Stimulated activated CD4-positive, alpha-beta T cell treated with anti-CD3 and anti-CD28 coated beads, Interleukin-1b, Interleukin-23, amount 100 ng/mL, for 4 hours (primary cell): ENCODE measurements at places on chromosomes 6 and 20.

DNA sequence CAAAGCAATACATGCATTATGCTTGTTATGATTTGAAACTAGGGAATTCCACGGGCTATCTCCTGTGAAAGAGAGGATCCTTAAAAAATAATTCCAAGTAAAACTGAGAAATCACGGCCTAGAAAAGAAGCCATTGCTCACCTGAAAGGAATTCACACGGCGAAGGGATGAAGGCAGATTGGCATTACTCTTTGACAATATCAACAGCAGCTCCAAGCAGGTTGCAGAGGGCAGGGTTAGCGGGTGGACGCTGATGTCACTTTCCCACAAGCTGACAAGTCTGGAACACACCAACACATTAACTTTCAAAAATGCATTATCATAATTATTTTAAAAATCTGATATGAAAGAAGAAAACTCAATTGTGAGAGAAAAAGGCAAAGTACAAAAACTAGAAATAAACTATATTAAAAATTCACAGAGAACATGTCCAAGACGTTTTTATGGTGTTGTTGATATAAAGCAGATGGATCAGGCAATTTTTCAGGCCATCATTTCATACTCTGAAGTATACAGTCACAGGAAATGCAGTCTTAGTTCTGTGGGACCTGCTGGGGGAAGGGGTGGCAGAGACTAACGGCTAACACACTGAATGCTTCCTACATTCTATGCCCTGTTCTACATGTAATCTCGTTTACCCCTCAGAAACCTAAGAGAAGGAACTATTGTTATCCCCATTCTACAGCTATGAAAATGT, 108.3 kb downstream of the UBE3D start:
- DNase-seq: no peak

DNA sequence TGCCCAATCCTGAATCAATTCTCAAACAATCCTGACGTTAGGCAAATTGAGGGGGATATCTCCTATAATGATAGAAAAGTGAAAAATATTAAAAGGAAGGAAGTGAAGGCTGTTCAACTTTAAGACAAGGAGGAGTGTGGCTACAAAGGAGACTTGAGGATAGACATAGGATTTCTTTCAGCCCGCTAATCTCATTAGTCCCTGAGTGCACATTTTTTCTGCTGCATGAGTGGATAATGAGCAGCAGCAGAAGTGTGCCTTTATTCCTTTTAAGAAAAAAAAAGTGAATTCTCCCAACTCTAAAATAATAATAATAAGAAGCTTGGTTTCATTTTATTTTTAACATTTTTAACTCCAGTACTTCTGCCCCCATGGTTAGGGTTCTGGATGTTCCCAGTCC, 102.0 kb downstream of the SPTLC3 start:
- DNase-seq: no peak

- no peak for DNase-seq
Measured at GRCh38 chr20:20304942-20305341, 63.0 kb upstream of the INSM1 start.

DNA sequence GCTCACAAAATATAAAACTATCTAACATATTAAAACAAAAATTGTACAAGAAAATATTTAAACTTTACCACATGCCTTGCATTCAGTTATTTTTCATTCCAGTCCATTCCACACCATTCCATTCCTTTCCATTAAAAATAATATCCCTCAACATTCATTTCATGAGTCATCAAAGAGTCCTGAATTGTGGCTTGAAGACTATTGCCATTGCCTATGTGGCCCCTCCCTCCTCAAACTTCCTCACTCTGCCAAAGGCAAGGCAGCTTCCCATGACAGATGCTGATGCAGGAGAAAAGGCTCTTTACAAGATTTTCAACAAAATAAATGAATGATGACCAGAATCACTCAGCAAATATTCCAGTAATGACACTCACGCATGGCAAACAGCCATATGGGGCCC, 31.7 kb downstream of the IL20RA start:
- no peak for DNase-seq

- peak; percentile 63 for DNase-seq
Measured at GRCh38 chr6:137927777-137928218, 60.7 kb downstream of the TNFAIP3 start.
